ENCODE measurements at places on chromosomes 1 and 21. TPM values are rescaled to one million over a fixed set of nuclear protein-coding genes. Genes with fewer than 3 reads are reported as not detected.

GRCh38 chr1:7478809-7479499, 292.1 kb upstream of the VAMP3 start:
- no peak for DNase-seq

DNA sequence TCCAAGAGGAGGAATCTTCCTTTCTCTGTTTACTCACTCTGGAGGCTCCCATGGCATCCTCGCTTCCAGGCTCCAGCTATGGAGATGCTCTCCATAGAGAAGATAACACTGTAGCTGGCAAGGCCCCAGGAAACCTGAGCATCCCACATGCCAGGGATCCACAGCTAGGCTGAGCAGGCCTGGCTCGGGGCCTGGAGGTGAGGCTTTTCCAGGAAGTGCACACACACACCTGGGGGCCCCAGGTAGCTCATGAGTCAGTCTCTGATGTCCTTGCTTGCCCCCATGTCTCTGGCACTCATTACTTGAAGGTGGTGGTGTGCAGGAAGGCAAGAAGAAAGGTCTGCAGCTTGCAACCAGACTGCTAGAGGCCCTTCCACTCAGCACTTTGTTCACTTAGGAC, 5.5 kb upstream of the LCE5A start:
- DNase-seq, result no peak

GRCh38 chr21:42362198-42362597, 4.1 kb downstream of the TFF1 start:
- DNase-seq, result no peak

GRCh38 chr1:36782085-36782484, 252.2 kb downstream of the GRIK3 start:
- no peak for DNase-seq

The CBR3 gene
- total RNA-seq, result 3.0 TPM

The CACNA1S gene
- not detected for total RNA-seq

The MIXL1 gene
- total RNA-seq, result 0.13 TPM

The OR2M3 gene
- total RNA-seq, result not detected

Data from dermis microvascular lymphatic vessel endothelial cell (primary cell).